ENCODE measurements at places on chromosomes 16 and 17. TPM values are rescaled to one million over a fixed set of nuclear protein-coding genes. Genes with fewer than 3 reads are reported as not detected.

- no peak for DNase-seq
These were observed 592.3 kb downstream of the TMEM114 start for GRCh38 chr16:7997966-7998365.

Gene MBTPS1
- total RNA-seq, result 71.0 TPM

Gene TEKT1
- total RNA-seq, result not detected

DNA sequence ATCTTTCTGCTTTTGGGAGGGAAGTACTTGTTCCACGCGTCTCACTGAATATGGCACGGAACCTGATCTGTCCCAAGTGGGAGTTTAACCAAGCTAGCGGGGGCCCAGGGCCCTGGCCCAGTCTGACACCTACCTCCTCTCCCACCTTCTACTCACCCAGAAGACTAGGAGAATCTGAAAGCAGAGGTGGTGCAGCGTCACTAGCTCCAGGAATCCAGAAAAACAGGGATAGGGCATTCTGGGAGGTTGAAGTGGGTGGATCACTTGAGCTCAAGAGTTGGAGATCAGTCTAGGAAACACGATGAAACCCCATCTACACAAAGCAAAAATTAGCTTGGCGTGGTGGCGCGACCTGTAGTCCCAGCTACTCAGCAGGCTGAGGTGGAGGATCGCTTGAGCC is 163.5 kb upstream of the ZNF267 start:
- DNase-seq, result no peak

Gene STX1B
- total RNA-seq, result 0.80 TPM

DNA sequence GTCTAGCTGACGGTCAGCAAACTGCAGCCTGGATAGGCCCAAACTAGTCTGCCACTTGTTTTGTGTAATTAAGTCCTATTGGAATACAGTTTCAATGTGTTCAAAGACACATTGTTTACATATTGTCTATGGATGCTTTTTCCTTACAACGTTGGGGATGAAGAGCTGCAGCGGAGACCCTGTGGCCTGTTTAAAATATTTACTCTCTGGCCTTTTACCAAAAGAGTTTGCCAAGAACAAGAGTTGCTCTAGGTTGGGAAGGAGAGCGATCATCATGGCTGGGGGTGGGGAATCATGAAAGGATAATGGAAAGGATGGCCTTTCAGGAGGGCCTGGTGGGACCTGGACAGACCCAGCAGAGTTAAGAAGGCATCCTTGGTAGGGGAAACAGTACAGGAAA is 274.9 kb upstream of the ZFHX3 start:
- DNase-seq, result no peak

Gene LAT
- total RNA-seq, result not detected

GRCh38 chr16:30918614-30919013 is 4.8 kb upstream of the FBXL19 start:
- no peak for DNase-seq

DNA sequence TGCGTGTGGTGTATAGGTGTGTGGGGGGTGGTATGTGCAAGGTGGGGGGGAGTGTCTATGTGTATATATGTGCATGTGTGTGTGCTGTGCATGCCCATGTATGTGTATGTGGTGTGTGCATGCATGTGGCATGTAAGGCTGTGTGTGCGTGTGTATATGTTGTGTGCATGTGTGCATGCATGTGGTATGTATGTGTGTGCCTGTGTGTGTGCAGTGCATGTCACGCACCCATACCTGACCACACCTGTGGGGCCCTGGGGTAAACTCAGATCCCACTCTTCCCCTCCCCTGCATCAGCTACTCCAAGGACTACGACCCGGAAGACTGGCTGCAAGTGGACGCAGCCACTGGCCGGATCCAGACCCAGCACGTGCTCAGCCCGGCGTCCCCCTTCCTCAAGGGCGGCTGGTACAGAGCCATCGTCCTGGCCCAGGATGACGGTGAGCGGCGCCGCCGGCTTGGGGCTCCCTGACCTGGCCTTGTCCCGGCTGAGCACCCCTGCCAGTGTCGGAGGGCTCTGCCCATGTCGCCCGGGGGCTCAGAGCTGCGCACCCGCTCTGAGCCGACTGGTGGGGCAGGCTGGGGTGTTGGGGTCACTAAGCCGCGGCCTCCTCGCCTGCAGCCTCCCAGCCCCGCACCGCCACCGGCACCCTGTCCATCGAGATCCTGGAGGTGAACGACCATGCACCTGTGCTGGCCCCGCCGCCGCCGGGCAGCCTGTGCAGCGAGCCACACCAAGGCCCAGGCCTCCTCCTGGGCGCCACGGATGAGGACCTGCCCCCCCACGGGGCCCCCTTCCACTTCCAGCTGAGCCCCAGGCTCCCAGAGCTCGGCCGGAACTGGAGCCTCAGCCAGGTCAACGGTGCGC is 9.1 kb downstream of the SLC22A31 start:
- DNase-seq, result no peak

Gene CEP112
- 15.3 TPM for total RNA-seq

GRCh38 chr16:88645941-88646340 is 4.9 kb downstream of the CYBA start:
- no peak for DNase-seq

Gene DYNC1LI2
- 157 TPM for total RNA-seq

Gene SPN
- not detected for total RNA-seq

DNA sequence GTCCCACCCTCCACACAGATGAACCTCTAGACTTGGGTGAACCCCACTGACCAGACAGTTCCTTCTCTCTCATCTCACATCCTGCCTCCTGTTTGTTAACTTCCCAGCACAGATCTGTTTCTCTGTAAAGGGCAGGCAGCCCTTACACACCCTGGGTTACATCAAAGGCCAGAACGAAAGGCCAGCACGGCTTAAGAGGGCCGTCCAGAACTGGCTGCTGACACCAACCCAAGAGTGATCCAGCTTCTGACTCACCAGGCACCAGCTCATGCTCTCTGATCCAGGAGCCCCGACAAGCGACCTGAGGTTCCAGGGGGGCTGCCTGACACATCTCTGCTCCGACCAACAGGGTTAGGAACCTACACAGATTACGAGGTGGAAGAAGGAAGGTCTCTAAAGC is 86.9 kb downstream of the MRM3 start:
- DNase-seq, result peak; percentile 32
